Cardiac muscle cell (in vitro differentiated cells and primary cell): ENCODE measurements at places on chromosomes 2 and 18. TPM values are rescaled to one million over a fixed set of nuclear protein-coding genes. Genes with fewer than 3 reads are reported as not detected.

- DNase-seq: no peak
Measured at GRCh38 chr2:135743860-135744259, 2.2 kb downstream of the UBXN4 start.

GRCh38 chr2:209771474-209772289 lies at the start of gene UNC80:
Gene UNC80 (plus strand): TSS chr2:209771832. CDS start chr2:209772073, 241 bp downstream.
- DNase-seq: peak; percentile 92

DNA sequence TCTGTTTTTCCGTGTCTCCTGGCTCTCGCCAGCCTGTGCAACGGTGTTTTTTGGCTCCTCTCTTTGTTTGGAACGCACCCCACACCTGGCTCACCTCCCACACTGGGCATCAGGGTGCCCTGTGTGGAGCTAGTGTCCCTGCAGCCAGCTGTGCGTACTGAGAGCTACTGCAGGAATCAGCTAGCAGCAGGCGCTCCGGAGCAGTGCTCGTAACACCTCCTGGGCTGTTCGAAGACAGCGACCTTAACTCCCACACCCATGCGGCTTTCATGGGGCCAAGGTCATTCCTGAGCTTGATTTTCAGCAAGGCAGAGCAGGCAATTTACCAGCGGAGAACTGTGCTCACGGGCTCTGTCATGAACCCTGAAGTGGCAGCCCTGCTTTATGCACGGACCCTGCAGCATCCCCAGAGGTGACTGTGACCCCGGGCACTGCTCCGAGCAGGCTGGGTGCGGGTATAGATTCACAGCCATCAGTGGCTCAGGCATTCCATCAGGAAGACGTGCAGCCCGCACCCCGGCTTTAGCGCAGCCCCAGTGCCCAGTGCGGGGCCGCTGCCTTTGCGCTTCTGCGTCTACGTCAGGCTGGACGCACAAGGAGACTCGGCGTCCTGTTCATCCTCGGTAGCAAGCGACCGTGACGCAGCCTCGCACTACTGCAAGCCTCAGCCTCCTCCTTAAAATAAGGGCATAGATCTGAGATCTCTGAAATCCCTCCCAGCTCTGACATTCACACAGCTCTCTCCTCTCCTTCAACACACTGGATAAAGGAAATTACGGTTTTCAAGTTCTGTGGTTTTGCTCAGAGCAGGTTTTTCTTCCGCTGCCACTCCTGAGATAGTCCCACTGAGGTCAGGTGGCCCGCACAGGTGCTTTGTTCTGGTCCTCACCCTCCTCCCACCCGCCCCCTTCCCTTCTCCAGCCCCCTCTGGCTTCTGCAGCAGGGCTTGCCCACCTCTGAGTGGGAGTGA lies 58.2 kb downstream of the ADI1 start:
- no peak for DNase-seq

GRCh38 chr2:20494241-20494640 lies 47.4 kb downstream of the RHOB start:
- peak; percentile 34 for DNase-seq

DNA sequence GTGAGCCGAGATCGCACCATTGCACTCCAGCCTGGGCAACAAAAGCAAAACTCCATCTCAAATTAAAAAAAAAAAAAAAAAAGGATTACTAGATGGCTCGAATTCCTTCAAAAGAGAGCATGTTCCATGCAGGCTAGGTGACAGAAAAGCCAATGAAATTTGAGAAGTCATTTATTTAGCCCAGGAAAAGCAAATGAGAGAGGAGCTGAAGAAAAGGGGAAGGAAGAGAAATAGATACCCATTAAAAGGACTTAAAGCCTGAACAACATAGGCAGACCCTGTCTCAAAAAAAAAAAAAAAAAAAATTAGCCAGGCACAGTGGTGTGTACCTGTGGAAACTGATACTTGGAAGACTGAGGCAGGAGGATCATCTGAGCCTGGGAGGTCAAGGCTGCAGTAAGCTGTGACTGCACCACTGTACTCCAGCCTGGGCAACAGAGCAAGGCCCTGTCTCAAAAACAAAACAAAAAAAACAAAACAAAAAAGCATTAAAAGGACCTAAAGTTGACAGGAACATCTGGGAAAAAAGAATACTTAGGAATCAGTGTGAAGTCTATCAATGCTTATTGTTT lies 11.1 kb downstream of the SEPTIN10 start:
- DNase-seq: no peak

Gene SERPINB13
- not detected in 2 replicates for polyA plus RNA-seq

Gene ST8SIA5
- 0.09 and 0.83 TPM in 2 replicates for polyA plus RNA-seq
